ENCODE measurements at places on chromosomes 4 and X.

GRCh38 chrX:68203211-68203610, 230.1 kb downstream of the OPHN1 start:
- no peak for DNase-seq

DNA sequence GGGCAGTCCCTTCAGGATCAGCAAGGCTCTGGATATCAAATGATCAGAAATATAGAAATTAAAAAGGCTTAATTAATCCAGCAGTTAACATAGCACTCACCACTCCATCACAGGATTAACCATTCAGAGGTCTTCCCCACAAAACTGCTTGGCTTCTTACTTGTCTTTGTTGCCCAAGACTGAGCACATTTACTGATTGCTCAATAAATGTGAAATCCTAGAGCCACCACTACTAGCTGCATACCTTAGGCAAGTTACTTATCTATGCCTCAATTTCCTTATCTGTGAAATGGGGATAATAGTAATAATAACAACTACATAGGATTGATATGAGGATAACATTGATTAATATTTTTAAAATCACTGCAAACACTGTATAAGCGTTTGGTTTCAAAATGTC, 124.2 kb downstream of the ARHGAP6 start:
- no peak for DNase-seq

GRCh38 chrX:27807690-27808089, at the start of gene MAGEB10:
MAGEB10 (plus strand) TSS chrX:27807990; CDS start chrX:27821307, 13,317 bp downstream.
- DNase-seq, result no peak

DNA sequence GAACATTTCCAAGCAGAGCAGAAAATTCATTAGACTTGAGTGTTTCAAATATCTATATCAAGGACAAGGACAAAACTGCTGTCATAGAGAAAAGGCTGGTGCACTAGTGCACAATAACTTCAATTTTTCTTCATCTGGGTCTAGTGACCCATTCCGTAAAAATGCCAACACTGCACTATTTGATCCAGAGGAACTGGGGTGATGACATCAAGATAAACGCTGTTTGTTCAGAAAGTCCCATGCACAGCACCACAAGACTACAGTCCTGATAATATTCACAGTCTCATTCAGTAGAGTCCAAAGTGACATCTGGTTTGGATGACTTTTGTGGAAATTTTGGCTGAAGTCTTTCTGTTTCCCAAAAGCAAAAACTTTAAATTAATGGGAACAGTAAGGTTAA, 303.5 kb upstream of the GALNT7 start:
- no peak for DNase-seq

DNA sequence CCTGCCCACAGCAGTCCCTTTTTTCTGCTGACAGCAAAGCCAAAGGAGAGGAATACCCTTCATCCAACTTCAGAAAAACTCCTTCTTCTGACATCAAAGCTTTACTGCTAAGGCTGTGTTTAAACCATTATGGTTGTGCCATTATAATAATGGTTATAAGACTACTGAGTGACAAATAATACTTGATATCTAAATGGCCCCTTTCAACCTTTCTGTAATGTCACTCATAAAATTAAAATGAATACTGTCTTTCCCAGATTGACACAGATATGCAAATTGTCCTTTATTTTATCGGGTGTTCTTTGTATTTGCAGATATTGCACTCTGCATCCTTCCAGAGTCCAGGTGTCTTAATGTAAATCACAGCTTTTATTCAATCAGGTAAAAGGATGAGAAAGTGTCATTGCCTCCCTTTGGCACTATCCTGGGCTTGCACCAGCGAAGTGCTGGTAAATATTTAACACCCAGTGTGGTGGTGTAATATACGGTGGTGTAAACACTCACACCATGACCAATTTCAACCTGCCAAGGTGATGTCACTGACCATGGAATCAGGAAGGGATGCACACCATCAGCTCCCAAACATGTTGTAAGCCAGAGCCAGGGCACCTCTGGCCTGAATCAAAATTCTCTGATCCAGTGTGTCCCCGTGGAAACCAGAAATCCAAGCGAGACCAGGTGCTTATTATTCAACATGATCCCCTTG, 139.4 kb upstream of the TENM3 start:
- DNase-seq, result no peak

DNA sequence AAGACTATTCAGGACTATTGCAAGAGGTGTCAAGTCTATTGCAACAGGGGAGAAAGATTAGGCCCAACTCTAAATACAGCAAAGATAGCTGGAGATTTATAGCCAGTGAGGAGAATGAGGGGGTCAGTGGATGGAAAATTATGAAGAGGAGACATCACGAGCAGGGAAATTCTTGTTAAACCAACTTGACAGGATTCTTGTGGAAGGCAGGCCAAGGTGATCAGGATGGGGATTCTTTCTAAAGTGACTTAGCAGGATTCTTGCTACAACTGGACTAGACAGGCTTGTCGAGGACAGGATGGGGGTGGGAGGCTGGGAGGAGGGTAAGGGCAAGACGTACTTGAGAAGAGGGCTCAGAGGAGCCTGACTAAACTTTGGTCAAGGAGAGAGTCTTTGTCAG, 89.0 kb downstream of the PHEX start:
- no peak for DNase-seq

DNA sequence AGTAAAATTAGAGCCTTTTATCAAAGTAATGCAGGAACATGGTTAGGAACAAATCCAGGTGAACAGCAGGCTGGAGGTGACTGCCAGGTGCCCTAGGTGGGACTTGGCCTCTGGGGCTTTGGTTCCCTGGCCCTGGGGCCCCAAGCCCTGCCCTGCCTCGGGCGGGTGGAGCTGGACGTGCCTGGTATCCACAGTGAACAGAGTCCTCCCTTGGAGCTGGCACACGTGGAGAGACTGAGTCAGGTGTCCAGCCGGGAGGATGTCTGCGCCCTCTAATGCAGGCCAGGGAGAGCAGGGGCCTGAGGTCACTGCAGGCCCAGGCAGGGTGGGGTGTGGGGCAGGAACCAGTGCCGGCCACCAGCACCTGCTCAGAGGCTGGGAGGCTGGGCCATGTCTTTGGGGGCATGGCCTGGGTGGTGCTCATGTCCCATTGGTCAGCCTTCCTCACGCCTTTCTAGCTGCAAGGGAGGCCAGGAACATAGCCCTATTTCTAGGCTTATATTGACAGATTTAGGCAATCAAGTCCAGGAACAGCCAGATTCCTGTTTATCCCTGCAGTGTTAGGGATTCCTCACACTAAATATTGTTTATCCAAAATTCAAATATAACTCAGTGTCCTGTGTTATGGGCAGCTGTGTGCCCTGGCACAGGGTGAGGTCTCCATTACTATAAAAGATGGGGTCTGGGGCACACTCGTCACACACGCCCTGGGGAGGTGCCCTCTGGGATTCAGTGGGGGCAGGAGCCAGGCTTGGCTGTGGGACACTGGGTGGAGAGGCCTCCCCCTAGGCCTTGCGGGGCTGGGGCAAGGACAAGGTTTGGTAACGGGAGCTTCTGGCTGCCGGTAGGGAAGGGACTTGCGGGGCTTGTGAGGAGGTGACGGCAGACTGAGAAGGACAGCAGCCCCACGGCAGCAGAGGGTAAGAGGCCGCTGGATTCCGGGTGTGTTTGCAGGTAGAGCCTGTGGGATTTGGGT, 14.3 kb upstream of the NAT8L start:
- no peak for DNase-seq

DNA sequence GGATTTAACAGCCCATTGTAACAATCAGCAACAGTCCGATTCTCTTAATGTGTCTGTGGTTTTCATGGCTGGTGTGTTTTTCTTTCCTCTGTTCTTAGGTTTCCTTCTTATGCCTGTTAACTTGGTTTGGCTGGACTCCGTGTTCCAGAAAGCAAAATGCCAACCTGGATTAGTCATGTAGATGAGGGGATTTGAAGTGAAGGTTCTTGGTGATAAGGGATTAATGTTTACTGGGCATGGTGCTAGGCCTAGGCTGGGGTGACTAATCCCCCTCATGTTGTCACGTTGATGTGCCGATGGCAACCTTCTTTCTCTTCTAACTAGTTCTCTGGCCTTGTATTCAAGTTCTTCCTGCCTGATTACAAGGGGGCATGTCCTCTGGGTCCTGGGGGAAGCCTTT, 85.9 kb downstream of the REPS2 start:
- no peak for DNase-seq

DNA sequence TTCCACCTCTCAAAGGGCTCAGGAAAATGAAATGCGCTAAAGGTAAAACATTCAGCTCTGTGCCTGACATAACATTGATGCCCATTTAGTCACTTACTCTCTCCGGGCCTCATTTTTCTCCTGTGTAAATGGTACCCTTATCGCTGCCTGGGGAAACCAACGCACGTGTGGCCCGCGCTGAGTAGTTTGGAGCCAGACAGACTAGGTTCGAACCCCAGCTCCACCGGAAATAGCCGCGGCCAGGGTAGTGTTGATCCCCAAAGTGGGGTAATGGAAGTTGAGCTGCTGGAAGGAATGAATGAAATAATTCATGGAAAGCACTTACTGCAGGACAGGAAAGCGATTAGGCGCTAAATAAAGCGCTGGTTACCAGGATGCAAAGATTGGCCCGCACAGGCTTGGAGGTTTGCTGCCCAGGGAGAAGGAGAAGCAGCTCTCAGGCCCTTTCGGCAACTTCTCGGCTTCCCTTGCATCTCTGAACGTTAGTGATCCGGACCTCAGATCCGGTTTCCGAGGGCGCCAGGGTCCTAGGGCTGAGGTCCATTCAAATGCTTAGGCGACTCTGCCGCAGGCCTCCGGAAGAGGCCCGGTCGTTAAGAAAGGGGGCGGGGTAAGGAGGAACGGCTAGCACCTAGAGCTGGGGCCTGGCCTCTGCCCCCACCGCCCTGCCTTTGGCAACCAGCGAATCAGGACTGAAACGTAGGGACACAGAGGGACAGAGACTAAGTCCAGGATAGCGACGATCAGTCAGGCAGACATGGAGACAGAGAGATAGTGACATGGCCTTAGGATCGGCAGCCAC, 13.3 kb downstream of the NKX3-2 start:
- DNase-seq, result no peak

- no peak for DNase-seq
These were observed 49.0 kb downstream of the PRDM5 start for GRCh38 chr4:120873554-120873953.

GRCh38 chr4:165493359-165493758, 114.6 kb downstream of the CPE start:
- DNase-seq, result no peak

DNA sequence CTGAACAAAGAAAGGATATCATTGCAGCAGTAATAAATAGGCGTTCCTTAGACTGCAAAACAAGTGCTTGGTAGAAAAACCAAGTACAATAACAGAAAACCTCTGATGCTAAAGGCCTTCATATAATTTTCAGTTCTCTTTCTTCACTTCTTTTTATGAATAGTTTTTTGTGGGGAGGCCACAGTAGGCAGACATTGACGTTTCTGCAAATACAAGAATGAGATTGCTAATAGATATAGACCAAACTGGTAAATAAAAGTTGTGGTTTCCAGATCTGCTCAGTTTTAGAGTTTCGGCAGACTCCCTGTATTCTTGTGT, 57.0 kb upstream of the RAP1GDS1 start:
- no peak for DNase-seq

DNA sequence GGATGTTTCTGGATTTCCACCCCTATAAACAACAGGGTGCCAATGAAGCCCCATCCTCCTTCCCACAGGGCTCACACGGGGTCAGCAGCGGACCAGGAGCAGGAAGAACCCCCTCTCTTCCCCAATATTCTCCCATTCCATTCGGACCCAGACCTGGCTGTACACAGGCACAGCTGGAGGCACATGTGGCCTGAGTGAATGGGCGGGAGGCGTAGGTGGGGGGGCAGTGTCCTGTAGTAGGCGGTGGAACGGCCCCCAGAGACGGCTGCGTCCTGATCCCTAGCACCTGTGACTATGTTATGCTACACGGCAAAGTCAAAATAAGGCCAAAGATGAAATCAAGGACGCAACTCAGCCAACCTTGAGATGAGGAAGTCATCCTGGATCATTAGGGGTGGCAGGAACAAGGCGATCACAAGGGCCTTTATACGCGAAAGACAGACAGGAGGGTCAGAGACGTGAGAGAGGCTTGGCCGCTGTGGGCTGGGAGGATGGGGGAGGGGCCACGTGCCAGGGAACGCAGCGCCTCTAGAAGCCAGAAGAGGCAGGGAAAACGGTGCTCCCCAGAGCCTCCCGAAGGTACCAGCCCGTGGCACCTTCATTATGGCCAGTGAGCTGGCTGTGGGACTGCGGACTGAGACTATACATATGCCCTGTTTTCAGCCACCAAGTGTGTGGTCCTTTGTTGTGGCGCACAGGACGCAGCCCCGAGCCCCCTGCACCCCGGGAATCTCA, 75.6 kb downstream of the WFS1 start:
- DNase-seq, result no peak

DNA sequence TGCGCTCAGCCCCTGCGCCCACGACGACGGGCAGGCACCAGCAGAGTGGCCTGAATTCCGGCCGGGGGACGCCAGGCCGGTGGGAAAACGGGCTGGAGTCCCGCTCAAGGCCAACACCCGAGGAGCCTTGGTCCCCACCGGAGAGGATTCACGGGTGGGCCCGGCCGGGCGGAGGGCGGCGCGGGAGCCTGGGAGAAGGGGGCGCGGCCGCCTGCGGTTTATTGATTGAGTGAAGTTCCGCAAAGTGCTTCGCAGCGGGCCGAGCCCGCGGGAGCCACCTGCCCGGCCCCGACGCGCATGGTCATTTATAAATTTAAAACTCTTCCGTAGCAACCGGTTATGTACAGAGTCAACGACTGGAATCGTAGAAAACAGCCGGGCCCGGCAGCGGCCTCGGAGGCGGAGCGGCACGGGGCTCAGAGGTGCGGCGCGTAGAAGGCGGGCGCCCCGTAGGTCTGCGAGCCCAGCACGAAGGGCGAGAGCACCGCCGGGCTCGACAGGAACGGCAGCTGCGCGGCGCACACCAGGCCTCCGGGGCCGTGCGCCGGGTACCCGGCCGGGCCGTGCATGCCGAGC, 3.6 kb downstream of the NKX1-1 start:
- no peak for DNase-seq

DNA sequence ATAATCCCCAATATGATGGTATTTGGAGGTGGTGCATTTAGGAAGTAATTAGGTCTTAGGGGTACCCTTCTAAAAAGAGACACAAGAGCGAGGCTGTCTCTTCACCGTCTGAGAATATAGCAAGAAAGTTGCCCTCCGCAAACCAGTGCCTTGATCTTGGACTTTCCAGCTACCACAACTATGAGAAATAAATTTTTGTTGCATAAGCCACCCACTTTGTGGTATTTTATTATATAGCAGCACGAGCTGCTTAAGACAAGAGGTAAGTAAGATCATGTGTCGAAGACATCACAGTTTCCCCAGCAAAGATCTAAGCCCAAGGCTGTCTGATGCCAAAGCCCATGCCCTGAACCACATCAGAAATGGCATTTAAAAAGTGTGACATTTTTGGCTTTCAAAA, 9.6 kb upstream of the EXOSC9 start:
- no peak for DNase-seq

GRCh38 chr4:133624744-133625143, 475.6 kb downstream of the PCDH10 start:
- DNase-seq, result no peak

DNA sequence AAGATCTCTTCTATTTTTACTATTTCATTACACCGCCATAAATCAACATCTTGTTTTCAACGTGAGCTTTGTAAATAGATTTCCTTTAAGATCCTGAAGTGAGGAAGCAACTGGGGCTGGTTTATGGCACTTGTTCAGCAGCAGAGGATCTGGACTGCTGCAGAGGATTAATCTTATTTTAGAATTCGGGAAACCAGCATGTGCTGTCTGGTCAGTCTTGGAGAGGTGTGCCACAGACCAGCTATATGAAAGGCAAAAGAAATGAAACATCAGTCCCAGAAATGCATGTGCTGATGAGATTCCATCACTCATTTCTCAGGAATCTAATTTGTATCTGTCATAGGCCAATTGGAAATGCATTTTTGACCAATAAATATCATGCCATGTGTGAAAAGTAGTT, 23.4 kb downstream of the PRDM8 start:
- DNase-seq, result no peak
